ENCODE measurements at places on chromosomes 7 and 10. TPM values are rescaled to one million over a fixed set of nuclear protein-coding genes. Genes with fewer than 3 reads are reported as not detected.

Gene PRKCQ
- total RNA-seq, result not detected

Gene PCGF6
- total RNA-seq, result 1.5 TPM

Gene A1CF
- under 0.01 TPM for total RNA-seq

Gene ANKMY2
- 6.2 TPM for total RNA-seq

Gene DYNC1I1
- 1.9 TPM for total RNA-seq

Gene GTF2IRD1
- total RNA-seq, result 11.5 TPM

Gene MACROH2A2
- 35.0 TPM for total RNA-seq

Data from uterus (tissue), 4 donors.